M059J (cell line): ENCODE measurements at places on chromosomes 12 and 14. TPM values are rescaled to one million over a fixed set of nuclear protein-coding genes. Genes with fewer than 3 reads are reported as not detected.

The PLEKHD1 gene
- total RNA-seq: not detected in 2 replicates

The RNASE1 gene
- 1.4 and 1.6 TPM in 2 replicates for total RNA-seq

- peak; percentile 24 for DNase-seq
These were observed 3.0 kb upstream of the SRSF5 start for GRCh38 chr14:69763761-69764510.

The KLRF1 gene
- total RNA-seq: 0.69 and 0.98 TPM in 2 replicates

The NXPH4 gene
- total RNA-seq: 3.1 and 6.8 TPM in 2 replicates

DNA sequence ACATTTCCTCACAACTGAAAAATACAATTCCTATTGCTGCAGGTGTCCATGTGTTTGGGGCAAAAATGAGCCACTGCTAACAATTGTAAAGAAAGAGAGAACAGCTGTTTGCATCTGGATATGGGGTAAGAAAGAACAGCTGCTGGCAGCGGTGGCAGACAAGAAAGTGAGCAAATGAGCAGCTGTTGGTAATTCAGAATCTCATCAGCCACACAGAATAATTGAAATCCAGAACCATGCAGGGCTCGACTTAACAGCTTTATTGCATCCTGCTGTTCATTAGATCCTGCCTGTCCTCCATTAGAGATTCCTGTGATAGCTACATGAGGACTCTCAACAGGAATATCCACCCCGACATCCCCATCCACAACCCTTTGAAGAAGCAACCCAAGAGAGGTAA is 62.5 kb upstream of the TSPAN8 start:
- no peak for DNase-seq

- DNase-seq: peak; percentile 39
These were observed 14.0 kb downstream of the TAMALIN start for GRCh38 chr12:52020539-52021336.

The UBE3B gene
- total RNA-seq: 22.0 and 28.5 TPM in 2 replicates

The CFAP54 gene
- 0.57 and 1.8 TPM in 2 replicates for total RNA-seq

DNA sequence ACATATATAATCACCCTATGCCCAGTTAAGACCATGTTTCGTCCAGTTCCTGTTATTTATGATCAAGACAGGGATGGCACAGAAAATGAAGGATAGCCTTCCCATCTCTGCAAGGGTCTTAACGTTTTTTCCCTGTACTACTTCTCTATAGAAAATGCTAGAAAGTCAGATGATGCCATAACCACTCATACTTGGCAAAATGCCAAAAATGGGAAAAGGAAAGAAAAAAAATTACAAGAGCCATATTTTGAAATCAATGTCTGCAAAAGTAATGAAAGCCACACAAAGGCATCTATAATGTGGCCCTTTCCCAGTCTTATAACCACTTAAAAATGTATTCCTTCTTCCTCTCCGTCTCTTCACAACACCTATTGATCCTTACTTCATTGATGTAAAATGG is 1.8 kb upstream of the MYL6B start:
- no peak for DNase-seq

DNA sequence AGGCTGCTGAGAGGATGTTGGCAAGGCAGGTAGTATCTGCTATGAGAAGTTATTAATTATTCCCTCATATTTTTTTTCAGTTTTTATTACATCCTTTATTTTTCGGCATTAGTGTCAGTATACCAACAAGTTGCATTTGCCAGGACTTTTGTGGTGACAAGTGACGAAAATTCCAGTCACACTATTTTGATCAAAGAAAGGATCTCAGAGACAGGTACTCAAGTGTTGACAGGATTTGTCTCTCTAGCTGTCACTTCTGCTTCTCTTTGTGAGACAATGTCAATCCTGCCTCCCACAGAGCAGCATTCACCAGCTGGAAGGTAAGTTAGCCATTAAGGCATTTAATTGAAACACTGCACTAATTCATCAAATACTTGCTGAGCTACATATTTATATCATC is 18.0 kb upstream of the IFNG start:
- no peak for DNase-seq

The TDRD9 gene
- not detected in 2 replicates for total RNA-seq

DNA sequence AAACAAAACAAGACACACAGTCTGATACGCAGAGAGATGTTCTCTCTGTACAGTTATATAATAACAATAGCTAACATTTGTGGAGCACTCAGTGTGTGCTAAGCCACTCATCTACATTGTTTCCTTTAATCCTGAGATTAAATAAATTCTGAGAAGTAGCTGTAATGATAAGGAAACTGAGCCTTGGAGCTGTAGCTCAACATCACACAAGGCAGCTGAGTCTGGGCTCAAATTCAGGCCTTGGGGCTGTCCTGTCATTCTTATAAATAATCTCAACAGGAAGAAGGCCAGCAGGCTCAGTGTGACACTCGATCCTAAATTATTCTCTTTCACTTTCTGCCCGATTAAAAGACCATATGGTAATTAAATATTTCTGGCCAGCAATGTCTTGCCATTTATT is 24.5 kb downstream of the CDKN1B start:
- peak; percentile 57 for DNase-seq

The SMCO2 gene
- total RNA-seq: 1.6 TPM in 1 of 2 replicates, not detected in the other

The FZD10 gene
- not detected in 2 replicates for total RNA-seq

The CMKLR1 gene
- 0.05 TPM in 1 of 2 replicates, not detected in the other for total RNA-seq

GRCh38 chr14:24680516-24680915 is 46.5 kb upstream of the GZMB start:
- no peak for DNase-seq

- no peak for DNase-seq
These were observed 40.1 kb downstream of the ZNF664 start for GRCh38 chr12:124013073-124013472.

The PAH gene
- total RNA-seq: not detected in 2 replicates

GRCh38 chr12:5173511-5174011 is 129.9 kb downstream of the KCNA5 start:
- peak; percentile 92 for DNase-seq

DNA sequence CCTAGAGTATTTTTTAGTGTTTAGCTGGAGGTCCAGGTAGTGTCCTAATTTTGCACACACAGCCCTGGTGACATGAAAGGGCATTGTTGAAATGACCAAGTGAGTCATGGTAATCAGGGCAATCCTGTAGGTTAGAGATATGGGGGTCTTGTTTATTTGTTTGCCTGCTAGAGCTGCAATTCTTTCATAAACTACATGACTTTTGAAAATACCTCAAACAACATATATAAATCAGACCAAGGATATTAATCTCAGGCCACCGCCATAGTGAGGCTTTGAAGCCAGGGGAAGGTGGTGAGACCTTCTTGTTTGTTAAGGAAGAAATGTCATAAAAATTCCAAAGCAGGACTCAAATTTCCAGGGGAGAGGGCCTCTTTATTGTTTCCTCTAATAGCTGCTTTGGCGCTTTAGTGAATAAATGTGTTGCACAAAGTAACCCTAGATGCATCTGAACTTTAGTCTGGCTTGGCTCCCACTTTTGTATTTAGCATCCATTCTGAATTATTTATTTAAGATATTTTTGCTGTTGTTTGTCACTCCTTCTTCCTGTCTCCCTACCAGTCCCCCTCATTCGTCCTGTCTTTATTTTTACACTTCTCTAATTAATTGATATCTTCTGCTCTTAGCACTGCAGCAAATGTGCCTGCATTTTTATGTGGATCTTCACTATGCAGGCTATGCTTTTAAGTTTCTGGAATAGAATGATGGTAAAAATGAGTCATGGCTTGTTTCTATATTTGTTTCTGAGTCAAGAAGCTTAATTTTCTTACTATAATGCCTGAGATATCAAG is 430.3 kb downstream of the RAD51B start:
- DNase-seq: peak; percentile 62

DNA sequence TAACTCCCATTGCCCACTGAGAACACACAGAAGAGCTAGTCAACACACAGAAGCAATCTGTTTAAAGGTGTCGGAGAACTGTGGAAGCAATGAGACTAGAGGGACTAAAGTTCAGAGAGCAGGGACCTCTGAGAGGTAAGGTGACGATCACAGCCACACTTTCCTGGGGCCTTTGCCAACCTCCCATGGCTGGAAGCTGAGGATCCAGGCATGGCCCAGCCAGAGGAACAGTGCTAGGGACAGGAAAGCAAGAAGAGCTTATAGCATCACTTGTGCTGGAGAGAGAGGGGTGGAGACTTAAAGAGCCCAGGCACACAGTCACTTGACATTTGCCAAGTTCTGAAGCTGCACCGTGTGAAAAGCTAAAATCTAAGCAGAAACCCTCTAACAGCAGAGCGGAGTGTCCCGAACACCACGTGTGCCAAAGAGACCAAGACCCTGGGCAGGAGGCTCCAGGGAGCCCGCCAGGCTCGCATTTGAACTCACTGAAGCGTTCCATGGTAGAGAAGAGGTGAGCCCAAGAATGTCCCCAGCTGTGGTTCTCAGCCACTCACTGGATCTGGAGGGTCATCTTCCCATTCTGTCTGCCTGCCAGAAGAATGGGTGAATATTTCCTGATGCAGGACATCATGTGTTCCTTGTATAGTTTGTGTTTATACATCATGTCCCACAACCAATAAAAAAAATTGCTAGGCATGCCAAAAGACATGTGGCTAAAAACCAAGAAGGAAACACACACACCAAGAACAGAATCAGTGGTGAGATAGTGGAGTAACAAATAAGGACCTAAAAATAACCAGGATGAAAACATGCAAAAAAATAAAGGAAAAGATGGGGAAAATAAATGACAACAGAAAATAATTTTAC is 174.0 kb upstream of the C14orf180 start:
- DNase-seq: no peak

GRCh38 chr14:61225344-61225743 is 55.8 kb downstream of the TMEM30B start:
- no peak for DNase-seq

The LRP1-AS gene
- total RNA-seq: not detected in 2 replicates

DNA sequence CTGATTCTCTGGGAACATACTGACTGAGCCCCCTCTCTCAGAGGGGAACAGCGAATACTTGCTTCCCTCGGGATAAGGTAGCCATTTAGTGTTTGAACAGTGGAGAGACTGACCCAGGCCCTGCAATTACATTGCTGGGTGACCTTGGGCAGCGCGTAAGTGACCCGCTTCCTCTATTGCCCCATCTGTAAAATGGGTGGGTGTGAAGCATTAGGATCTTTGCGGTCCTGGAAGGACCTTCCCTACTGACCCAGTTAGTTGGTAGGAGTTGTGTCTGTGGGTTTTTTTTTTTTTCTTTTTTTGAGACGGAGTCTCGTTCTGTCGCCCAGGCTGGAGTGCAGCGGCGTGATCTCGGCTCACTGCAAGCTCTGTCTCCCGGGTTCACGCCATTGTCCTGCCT is 1.2 kb upstream of the KMT5A start:
- DNase-seq: no peak

- DNase-seq: no peak
These were observed 92.5 kb downstream of the STAB2 start for GRCh38 chr12:103679421-103680170.

The TMEM52B gene
- 0.37 and 1.2 TPM in 2 replicates for total RNA-seq

DNA sequence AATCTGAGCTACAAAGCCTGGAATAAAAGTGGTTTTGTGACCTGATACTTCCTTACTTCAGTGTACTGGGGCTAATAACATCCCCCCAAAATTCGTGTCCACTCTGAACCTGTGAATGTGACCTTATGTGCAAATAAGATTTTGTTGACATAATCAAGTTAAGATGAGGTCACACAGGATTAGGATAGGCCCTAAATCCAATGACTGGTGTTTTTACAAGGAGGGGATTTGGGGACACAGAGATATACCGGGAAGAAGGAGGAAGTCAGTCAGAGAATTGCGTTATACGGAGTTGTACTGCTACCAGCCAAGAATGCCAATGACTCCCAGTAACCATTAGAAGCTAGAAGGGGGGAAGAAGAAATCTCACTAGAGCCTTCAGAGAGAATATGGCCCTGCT is 299.9 kb downstream of the ACSS3 start:
- no peak for DNase-seq

GRCh38 chr14:33455654-33456345 is 495.1 kb downstream of the EGLN3 start:
- DNase-seq: no peak

DNA sequence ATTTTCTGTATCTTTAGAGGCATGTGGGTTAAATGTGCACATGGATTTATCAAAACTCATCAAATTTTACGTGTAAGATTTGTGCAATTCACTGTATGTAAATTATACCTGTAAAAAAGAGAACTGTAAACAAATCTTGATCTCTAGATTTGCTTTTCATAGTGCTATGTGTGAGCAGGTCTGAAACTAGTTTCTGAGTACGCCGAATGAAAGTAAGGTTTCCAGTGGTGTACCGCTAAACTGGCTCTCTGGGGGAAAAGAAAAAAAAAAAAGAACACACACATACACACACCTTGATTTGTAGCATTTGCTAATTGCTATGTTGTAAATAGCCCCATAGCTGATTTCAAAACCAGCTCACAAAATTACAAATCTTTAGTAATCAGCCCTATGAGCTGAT is 8.6 kb upstream of the SLC41A2 start:
- no peak for DNase-seq

GRCh38 chr12:52198454-52199215 is 6.8 kb upstream of the KRT80 start:
- DNase-seq: no peak

- DNase-seq: no peak
These were observed 25.2 kb downstream of the CAPRIN2 start for GRCh38 chr12:30729547-30729946.

- DNase-seq: no peak
These were observed 6.9 kb downstream of the CFAP251 start for GRCh38 chr12:121925358-121925695.

DNA sequence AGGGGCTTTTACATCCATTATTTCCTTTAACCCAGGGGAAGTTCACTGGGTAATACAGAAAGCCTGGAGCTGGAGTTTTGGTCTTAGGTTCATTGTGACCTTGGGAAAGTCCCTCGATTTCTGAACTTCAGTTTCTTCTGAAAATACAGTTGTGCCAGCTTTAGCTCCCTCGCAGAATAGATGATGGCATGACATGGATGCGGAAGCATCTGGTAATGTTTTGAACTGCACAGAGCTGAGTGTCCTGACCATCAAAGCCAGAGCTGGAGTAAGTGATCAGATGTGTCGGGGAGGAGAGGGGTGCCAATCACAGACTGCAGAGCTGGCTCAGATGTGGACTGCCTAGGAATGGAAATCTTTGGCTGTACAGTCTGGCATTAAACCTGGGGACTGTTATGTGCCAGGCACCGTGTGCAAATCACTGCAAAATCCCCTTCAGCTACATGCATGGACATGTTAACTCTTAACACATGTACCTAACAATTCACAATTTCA is 180.9 kb downstream of the ETV6 start:
- no peak for DNase-seq

- DNase-seq: peak; percentile 68
These were observed 12.6 kb upstream of the WNT5B start for GRCh38 chr12:1616233-1617066.
